ENCODE measurements at places on chromosomes 5 and 9. TPM values are rescaled to one million over a fixed set of nuclear protein-coding genes. Genes with fewer than 3 reads are reported as not detected.
A peak's percentile ranks its signal among the peaks of the same experiment; 100 is the strongest.

DNA sequence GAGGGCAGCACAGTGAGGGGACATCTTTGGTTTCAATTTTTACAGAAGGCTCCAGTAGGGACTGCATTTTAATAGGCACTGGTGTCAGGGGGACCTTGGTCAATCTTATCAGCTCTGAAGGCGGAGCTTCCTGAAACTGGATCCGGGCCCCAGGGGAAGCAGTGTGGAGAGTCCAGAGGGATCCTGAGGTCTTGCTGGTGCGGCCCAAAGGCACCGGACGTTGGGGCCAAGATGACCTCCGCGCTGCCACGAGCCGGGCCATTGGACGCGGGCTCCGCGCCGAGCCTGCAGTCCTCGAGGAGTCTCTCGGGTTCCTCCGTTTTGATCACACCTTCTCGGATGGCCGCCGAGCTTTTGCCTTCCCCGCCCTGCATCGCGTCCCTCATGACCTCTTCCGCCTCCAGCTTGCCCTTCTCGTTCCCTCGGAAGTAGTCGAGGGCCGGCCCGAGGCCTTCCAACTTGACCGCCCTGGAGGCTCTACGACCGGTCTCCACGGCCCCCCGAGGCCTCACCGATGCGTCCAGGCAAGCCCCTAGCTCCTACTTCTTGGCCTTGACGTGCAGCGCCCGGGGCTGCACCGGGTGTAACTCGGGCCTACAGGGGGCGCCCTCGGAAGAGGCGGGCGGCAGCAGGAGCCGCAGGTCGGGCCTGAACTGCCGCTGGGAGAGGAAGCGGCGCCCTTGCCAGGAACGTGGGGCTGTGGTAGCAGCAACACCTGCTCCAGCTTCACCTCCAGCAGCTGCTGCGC, 18.8 kb downstream of the C5orf52 start:
- peak; percentile 38 for DNase-seq

DNA sequence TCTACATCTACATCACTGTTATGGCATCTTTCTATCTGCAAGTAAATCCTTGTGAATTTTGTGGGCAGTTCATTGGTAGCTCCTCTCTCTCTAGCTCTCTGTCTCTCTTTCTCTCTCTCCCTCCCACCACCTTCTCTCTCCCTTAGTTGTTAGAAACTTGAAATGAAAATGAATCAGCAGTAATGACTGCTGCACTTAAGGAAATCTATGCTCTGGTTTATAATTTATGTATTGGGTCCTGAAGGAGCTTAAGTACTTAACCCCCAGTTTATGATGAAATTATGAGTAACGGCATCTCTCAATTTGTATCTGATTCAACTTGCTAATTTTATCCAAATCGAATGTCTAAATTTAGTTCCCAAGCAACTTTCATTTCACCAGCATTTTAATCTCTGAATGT, 52.0 kb upstream of the PTGER4 start:
- DNase-seq: no peak

Gene C1QTNF3
- total RNA-seq: 12.7 TPM

Gene PCDHB12
- total RNA-seq: 2.8 TPM

GRCh38 chr5:34007201-34007620, 639 bp downstream of the AMACR start:
- no peak for DNase-seq

- no peak for DNase-seq
Measured at GRCh38 chr5:11261241-11261640, 500.2 kb upstream of the DAP start.

Measured in ureter (tissue), 1 donor.